ENCODE measurements at places on chromosomes 12 and 14.

DNA sequence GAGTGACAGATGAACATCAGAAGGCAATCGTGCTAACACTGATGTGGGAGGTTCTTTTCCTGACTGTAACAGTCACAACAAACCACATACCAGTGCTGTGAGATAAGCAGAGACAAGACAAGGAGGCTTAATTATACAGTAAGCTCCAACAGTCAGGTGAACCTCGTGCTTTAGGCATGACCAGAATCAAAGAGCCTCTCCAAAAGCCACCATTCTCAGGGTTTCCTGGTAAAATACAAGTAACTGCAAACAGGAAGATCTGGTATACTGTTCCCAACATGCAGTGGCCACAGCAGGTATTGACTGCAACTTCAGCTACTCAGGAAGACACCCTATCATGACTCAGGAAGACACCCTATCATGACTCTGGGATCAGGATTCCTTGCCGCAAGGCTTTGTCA lies 47.3 kb upstream of the GTF2A1 start:
- DNase-seq = no peak

GRCh38 chr12:67710582-67710981 lies 62.0 kb downstream of the DYRK2 start:
- DNase-seq = no peak

DNA sequence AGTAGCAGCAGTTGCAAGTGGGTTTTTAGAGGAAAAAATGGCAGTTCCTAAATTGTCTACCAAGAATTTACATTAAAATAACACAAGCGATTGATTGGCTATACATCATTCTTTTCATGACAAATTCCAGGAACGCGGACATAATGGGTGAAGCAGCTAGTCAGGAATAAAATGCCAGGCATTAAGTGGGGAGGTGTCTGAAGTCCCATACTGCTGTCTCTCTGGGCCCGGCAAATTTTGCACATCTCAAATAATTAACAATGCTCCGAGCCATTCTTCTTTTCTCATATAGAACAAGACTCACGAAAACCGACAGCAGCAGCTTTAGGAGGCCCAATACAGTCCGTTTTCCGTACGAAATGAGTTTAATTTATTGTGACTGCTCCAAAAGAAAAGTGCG lies 696 bp downstream of the RPL36AL start:
- no peak for DNase-seq

GRCh38 chr12:3677609-3678008 lies 75.3 kb downstream of the CRACR2A start:
- no peak for DNase-seq

DNA sequence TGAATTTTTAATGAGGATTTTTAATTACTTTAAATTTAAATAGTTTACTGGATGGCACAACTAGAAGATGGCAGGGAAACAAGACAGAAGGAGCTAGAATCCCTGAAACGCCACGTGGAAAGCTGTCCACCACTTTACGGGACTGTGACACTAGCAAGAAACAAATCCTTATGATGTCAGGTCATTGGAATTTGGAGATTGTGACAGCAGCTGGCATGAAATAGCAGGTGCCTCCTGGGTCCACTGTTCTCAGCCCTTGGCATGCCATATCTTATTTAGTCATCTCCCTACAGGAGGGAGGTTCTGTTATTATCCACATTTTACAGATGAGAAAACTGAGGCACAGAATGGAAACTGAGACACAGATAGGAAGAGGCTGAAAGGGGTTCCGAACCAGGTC lies 113.8 kb downstream of the BCL11B start:
- no peak for DNase-seq

DNA sequence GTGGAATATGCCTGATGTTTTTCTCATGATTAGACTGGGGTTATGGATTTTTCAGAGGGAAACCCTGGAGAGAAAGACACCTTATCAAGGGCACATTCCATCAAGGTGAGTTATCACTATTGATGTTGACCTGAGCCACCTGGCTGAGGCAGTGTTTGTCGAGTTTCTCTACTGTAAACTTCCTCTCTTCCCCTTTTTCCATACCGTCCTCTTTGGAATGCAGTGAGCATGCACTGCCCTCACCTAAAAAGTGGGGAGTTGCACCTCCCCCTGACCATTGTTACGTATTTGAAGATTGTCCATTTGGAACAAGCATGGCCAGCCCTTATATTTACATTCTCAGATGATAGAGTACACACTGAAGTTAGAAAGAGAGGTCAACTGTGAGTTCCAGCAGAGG lies 53.9 kb upstream of the PWP1 start:
- no peak for DNase-seq

DNA sequence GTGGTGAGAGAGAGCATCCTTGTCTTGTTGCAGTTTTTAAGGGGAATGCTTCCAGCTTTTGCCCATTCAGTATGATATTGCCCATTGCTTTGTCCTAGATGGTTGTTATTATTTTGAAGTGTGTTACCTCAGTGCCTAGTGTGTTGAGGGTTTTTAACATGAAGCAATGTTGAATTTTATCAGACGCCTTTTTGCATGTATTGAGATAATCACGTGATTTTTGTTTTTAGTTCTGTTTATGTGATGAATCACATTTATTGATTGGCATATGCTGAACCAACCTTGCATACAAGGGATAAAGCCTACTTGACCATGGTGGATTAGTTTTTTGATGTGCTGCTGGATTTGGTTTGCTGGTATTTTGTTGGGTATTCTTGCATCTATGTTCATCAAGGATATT lies 302.3 kb upstream of the G2E3 start:
- DNase-seq = no peak

DNA sequence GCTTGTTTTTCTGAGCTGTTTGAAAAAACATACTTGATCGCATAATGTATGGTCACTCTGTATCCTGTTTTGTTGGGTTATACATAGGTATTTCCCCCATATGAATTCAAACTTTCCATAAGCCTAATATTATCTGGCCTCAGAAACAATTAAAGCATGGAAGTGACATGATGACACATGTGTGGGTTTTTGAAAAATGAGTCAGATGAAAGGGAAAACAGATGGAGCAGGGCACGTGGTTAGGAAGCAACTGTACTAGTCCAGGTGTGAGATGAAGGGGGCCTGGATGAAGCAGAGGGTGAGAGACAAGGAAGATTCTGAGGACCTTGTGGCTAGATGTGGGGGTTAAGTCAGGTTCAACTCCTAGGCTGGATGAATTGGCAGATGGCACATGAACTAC lies 92.7 kb upstream of the DNM1L start:
- DNase-seq = no peak

DNA sequence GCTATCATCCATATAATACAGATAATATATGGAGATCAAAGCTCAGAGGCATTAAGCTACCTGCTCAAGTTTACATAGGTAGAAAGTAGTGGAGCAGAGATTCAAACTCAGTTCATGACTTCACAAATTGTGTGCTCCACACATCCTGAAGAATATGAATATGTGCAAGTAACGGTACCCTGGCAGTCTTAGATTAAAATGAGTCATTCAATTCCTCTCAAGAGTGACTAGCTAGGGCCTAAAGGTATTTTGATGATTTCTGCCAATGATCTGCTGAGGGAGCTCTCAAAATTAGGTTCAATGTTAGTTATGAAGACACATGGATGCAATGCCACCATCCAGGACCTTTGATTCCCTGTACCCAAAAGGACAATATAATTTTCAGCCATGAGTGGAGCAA lies 58.9 kb downstream of the GRIP1 start:
- DNase-seq = no peak

DNA sequence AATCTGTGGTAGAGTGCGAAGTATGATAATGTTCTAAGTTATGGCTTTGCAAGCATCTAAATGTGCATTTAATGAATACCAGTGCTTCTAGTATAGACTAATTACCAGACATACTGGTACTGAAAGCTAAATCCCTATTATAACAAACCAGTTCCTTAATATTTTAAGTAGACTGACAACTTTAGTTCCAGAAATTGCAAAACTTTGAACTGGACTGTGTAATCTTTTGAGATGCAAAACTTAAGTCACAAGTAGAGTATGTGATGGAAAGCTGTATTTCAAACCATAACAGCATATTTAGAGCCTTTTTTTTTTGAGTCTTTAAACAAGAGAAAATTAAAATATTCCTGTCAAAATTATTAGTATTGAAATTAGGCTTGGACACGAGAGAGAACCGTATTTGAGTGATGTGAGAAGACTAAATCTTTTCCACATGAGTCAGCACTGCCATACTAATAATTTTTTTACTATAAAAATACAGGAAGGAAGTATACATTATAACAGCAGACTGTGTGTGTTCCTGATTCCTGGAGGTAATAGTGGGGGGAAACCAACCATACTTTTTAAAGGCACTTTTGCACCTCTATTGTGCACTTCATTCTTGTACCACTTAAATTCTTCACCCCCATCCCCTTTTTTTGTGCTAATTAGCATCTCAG lies 45.5 kb downstream of the PPM1A start:
- no peak for DNase-seq

DNA sequence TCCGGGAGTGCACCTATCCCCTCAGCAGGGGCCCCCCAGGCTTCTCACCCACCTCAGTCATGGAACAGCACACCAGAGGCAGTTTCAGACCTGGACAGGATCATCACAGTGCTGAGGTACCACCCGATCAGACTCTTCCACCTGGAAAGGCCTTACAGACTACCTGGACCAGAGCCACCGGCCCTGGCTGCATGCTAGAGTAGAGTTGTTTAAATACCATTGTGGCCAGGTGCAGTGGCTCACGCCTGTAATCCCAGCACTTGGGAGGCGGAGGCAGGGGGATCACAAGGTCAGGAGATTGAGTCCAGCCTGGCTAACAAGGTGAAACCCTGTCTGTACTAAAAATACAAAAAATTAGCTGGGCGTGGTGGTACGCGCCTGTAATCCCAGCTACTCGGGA lies 61.5 kb downstream of the TSPAN11 start:
- DNase-seq = no peak

DNA sequence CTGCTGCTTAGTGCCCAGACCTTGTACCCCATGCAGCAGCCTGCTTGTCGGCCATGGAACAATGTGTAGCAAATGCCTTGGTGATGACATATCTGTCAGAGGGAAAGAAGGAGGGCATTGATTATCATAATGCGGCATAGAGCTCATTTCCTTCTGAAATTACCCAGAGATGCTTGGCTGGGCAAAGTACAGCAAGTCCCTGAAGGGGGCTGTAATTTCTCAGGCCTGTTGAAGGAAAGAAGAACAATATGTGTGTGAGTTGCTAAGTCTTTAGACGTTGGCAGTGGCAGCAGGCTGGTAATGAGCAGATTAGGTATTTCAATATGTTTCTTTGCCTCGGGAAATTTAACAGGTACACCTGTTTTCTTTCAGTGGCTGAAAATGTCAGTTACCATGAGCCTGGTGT lies 128.6 kb downstream of the CRADD start:
- no peak for DNase-seq

DNA sequence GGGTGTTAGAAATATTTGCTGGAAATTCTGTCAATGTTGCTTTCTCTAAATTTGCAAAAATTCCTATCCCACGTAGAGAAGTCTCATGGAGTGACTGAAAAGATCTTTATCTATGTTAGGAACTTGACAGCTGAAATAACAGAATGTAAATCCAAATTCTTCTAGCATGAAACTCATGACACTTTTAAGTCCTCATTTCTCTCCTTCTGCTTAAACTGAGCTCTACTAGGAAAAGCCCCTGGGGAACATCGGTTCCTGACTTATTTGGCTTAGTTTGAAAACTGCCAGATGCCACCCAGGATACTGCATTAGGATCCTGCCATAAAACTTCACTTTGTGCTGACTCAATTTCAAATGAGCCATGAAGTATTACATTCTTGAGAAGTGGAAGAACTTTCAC lies 426.0 kb downstream of the GALC start:
- no peak for DNase-seq

- no peak for DNase-seq
Observed at GRCh38 chr12:68159681-68160304, at the start of gene IFNG. TSS of gene IFNG (minus strand) at chr12:68159740. CDS start at chr12:68159615, 125 bp downstream.

GRCh38 chr12:12331896-12332295 lies 18.1 kb downstream of the MANSC1 start:
- DNase-seq = no peak

DNA sequence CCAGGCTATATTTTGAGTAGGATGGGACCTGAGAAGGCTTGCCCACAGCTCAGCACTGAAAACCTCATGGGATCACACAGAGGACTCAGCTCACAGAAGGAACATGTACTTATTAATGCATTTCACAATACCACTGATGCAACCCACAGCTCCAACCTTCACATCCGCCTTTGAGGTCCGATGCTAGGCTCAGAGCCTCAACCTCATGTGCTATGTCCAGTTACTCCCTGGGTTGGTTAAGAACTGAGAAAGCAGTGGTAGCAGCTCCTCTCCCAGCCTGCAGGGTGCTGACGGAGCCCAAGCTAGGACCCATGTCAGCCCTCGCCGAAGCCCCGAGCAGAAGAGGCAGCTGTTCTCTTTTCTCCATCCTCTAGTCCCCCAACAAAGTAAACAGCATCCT lies 52.9 kb downstream of the SPTB start:
- no peak for DNase-seq

DNA sequence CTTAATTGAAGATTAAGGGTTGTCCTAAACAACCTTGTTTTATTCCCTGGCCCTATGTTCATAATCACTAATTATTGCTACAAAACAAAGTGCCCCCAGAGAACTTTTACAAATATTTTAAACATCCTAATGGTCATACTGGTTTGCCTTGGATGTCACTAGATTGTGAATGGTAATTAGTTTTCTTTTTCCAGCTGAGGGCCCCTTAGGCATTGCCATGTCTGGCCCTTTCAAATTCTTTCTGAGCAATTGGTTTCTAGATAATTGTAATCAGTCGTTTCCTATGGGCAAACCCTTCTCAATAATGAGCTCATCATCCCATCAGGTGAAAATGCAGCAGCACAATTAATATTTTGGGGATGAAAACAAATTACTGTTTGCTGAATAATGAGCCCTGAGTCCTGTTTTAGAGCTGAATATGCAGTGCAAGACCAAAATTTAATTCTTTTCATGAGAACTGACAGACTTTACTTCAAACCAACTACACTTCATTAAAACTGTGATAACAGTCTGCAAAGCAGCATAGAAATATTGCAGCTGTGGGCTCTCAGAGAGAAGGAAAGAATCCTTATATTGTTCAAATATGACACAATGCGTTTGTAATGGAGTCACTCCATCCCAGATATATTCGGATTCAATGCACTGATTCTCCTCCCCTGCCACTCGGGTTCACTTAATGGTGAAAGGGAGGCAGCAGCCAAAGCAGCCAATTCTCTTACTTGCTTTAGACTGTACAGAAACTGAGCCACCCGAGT lies 67.7 kb upstream of the ARHGAP5 start:
- DNase-seq = no peak

GRCh38 chr12:119202544-119202943 lies 23.8 kb downstream of the HSPB8 start:
- DNase-seq = no peak

DNA sequence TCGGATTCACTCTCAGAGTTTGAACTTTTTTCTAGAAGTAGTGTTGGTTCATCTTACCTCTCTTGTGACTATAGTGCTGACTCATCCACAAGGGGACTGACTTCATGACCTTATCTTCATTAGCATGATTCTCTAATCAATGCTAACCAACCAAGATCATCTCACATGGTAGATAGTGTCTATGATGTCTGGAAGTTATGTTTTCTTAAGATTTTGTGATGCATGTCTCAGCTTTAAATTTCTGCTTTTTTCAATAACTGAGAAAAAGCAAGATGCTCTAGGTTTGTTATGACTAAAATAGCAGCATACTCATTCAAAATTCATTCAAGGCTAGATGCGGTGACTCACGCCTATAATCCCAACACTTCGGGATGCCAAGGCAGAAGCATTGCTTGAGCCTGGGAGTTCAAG lies 12.3 kb upstream of the SLC35E3 start:
- no peak for DNase-seq

- no peak for DNase-seq
Observed at GRCh38 chr14:84228702-84229101, 1301.2 kb upstream of the FLRT2 start.
